ENCODE measurements at places on chromosomes 13 and 19.
A peak's percentile ranks its signal among the peaks of the same experiment; 100 is the strongest.

- DNase-seq, result peak; percentile 67
Observed at GRCh38 chr19:49335071-49335783, at the start of gene CD37. TSS of gene CD37 (plus strand) at chr19:49335406. CDS start at chr19:49335541, 135 bp downstream.

GRCh38 chr19:18736415-18737336, 53.2 kb downstream of the CRTC1 start:
- DNase-seq, result no peak

DNA sequence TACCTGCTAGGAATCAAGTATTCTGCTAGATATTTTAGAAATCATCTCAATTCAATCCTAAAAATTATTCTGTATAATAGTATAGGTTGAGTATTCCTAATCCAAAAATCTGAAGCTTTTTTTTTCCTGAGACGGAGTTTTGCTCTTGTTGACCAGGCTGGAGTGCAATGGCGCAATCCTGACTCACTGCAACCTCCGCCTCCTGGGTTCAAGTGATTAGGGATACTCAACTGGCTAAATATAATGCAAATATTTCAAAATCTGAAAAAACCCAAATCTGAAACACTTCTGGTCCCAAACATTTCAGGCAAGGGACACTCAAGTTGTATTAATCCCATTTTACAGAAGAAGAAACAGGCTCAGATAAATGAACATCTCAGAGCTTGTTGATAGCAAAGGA, 17.2 kb upstream of the USPL1 start:
- no peak for DNase-seq

GRCh38 chr13:41962994-41963393, 2.1 kb upstream of the VWA8 start:
- DNase-seq, result no peak

DNA sequence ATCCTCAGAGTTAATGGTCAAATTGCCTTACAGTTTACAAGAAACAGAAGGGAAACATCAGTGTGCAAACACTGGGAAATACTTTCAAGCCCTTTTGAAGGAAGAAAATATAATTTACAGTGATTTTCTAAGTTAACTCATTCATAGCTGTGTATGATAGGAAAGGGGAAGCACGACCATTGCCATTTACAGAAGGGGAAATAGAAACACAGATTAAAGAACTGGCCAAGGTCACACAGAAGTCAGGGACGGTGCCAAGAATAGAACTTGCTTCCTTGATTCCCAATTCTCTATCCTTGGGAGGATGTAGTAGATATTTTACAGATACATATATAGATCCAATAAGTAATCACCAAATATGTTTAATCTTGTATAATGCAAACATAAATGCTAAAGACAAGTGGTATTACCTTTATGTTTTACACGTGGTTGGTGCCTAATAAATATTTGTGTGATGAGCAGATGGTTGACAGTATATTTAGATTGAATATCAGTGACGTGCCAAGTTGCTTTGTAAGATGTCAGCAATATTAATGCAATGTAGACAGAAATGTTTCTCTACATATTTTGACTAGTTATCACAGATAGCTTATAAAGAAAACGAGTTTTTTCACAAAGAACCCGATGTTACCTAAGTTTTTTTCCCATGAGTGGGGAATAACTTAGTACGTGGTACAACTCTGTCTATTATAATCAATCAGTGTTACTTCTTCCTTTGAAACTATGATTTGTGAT, 73.1 kb downstream of the FLT1 start:
- no peak for DNase-seq

DNA sequence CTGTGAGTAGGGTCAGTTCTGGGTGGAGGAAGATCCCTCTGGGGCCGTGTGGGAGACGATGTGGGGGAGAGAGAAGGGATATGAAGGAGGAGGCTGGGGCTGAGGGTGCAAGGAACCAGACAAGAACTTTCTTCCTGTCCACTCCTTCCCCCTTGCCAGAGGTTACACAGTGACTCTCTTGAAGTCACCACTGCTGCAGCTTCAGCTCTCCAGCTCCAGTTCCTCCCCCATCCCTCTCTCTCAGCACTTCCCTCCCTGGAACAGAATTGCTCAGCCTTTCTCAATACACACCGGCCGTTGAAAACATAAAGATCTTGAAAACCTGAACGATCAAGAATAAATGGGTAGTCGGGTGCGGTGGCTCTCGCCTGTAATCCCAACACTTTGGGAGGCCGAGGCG, 5.1 kb downstream of the ZSWIM9 start:
- no peak for DNase-seq

DNA sequence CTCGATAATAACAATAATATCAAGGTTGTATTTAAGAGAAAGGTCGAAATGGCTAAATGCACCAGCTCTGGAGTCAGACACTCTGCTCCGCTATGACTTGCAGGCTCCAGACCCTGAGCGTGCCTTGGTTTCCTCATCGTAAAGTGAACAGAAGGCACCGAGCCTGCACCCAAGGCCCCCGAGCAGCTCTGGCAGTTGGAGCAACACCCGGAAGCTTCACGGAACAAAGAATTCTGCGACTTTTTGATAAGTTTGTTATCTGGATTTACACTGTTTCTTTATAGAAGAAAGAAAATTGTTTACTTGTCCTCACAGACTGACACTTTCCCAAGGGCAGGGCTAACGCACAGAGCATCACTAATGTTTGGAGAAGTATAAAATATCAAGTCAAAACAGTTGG, 4.4 kb downstream of the GRTP1 start:
- no peak for DNase-seq

DNA sequence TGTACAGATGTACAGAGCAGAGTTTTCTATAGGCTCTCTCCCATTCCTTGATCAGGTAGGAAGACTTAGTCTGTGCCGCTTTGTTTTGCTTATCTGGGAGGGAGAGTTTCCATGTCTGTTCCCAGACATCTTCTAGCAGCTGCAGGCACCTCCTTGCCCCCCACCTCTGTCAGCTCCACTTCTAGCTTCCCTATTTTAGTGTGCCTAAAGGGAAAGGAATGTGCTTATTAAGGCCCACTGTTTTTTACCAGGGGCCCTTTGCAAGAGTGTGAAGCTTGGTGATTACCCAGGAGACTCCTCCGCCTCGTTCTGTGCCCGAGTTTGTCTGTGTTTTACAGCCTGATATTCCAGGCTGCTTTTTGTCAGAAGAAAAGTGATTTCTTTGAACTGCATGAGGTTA, 1984.4 kb downstream of the OLFM4 start:
- no peak for DNase-seq

- DNase-seq, result no peak
Observed at GRCh38 chr13:66076417-66076816, 1153.7 kb downstream of the PCDH9 start.

- no peak for DNase-seq
Observed at GRCh38 chr19:42313840-42314755, 989 bp downstream of the TMEM145 start.

- DNase-seq, result peak; percentile 67
Observed at GRCh38 chr19:6481541-6482342, at the start of gene DENND1C. TSS of gene DENND1C (minus strand) at chr19:6481787. CDS start at chr19:6481695, 92 bp downstream.

DNA sequence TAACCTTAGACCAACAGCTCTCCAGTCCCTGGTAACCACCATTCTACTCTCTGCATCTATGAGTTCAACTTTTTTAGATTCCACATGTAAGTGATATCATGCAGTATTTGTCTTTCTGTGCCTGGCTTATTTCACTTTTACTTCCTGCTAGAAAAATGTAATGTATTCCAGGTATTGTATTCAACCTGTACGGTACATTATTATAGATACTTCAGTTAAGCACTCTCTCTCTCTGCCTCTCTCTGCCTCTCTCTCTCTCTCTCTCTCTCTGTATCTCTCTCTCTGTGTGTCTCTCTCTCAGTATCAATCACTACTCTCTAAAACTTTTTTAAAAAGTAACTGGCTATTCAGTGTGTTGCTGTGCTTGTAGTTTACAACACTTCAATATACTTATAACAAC, 8.4 kb downstream of the DACH1 start:
- DNase-seq, result no peak

- no peak for DNase-seq
Observed at GRCh38 chr19:17762505-17763229, 11.4 kb downstream of the FCHO1 start.

DNA sequence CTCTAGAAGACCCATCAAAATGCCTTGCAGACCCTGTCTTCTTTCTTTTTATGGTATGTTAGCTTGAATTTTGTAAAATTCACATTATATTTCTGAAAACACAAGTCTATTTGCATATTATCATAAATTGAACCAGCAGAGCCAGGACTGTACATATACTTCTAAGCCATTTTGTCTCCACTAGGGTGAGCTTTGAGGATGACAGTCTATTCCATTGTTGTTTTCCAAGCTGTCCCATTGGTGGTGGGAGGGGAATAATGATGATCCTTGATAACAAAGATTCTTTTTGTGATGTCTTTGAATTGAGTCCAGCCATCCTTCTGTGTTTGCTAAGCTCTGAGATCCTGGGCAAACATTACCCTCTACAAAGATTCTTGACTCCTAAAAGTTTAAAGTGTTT, 359.3 kb upstream of the PCDH20 start:
- no peak for DNase-seq

GRCh38 chr13:29397265-29397664, 198.2 kb downstream of the SLC7A1 start:
- DNase-seq, result no peak

DNA sequence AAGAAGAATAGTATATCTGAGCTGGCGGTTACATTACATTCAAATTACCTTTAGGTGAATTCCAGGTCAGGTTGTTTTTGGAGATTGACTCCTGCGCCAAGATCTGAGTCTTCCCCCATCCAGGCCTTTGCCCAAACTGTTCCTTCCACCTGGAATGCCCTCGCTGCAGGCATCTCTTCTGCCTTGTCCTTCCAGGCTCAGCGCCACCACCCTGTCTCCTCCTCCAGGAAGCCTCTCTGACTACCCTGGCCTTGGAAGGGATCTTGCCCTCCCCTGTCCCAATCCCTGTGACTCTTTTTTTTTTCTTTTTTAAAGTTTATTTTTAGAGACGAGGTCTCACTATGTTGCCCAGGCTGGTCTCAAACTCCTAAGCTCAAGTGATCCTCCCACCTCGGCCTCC, 1.7 kb upstream of the HOMER3 start:
- DNase-seq, result no peak

GRCh38 chr13:66534561-66534960, 695.6 kb downstream of the PCDH9 start:
- no peak for DNase-seq

All from stimulated activated naive B cell treated with anti-CD40 and anti-IgM and Interleukin-4, amounts not matched to agents 10 μg/mL and 1 μg/mL and 100 μg/mL, for 72 hours (primary cell).